ENCODE measurements at places on chromosomes 7 and 10. TPM values are rescaled to one million over a fixed set of nuclear protein-coding genes. Genes with fewer than 3 reads are reported as not detected.

SFRP4 gene
- not detected for total RNA-seq

MAT1A gene
- not detected for total RNA-seq

MKI67 gene
- total RNA-seq, result 1.8 TPM

MBL2 gene
- not detected for total RNA-seq

CRPPA gene
- 0.99 TPM for total RNA-seq

PPP1R3C gene
- not detected for total RNA-seq

ZNF467 gene
- 3.3 TPM for total RNA-seq
